Stimulated activated CD4-positive, alpha-beta T cell treated with anti-CD3 and anti-CD28 coated beads, Interleukin-12 subunit alpha, Interleukin-12 subunit beta, amount 100 ng/mL, for 4 hours (primary cell): ENCODE measurements at places on chromosomes 11 and 22.

DNA sequence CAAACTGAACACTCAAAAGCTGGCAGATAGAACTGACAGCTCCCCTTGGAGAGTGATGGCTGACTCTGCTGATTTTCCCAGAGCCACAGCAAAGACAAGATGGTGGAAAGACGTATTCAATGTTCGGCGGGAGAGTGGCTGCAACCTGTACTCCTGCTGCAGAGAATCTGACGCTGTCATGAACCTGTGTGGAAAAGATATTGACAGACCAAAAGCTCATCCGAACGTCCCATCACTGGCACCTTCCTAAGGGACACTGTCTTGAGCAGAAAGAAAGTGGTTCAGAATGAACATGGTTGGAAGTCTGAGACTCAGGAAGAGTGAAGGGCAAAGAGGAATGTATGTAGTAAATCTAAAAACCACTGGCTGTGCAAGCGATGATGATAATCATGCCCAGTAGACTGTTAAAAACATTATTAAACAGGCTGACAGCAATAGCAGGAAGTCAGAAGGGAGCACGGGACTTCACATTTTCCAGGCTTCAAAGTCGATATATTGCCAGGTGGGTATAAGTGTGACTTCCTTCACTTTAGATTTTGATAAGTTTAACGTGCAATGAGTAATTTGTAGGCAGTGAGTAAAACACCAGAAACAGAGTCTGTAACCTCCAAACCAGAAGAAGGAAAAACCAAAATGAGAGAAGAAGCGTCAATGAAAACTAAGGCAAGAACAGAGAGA is 6.2 kb upstream of the IL17REL start:
- DNase-seq, result no peak

GRCh38 chr11:44775366-44775984 is 48.7 kb downstream of the TSPAN18 start:
- DNase-seq, result peak; percentile 59

GRCh38 chr11:17473071-17473744 is 3.4 kb downstream of the ABCC8 start:
- DNase-seq, result no peak

DNA sequence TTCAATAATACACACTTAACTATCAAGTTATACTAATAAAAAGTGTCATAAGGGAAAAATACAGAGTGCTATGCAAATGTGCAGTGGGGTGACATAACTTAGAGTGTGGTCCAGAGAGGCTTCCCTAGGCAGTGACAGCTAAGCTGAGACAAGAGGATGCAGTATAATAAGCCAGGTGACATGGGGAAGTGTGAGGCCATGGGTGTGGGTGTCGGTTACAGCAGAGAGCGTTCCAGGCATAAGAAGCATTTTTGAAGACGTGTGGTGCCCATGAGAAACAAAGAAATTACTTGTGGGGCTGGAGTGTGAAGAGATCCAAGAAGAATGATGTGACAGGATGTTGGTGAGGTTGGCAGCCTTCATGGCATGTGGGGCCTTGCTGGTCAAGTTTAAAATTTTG is 78.1 kb upstream of the PICALM start:
- DNase-seq, result no peak

DNA sequence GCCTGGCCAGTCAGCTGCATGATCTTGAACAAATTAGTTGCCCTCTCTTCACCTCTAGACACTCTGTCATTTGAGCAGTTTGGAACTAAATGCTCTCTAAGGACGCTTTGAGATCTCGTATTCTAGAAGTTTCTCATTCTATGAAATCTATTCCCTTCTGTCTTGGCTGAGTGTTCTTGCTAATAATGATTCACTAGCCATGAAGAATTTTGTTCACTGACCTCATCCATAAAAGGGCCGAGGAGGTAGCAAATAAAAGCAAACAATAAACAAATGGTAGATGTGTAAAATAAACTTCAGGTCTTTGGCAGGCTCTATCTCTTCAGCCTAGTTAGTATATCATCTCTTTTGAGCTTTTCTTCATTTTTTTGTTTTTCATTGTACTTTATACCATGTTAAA is 76.6 kb downstream of the USP35 start:
- no peak for DNase-seq

- DNase-seq, result no peak
These were observed 1112.7 kb downstream of the DLG2 start for GRCh38 chr11:84514436-84514835.

GRCh38 chr11:13698132-13698531 is 29.7 kb downstream of the FAR1 start:
- DNase-seq, result no peak

- no peak for DNase-seq
These were observed 3.3 kb upstream of the ABCG4 start for GRCh38 chr11:119145551-119145950.

DNA sequence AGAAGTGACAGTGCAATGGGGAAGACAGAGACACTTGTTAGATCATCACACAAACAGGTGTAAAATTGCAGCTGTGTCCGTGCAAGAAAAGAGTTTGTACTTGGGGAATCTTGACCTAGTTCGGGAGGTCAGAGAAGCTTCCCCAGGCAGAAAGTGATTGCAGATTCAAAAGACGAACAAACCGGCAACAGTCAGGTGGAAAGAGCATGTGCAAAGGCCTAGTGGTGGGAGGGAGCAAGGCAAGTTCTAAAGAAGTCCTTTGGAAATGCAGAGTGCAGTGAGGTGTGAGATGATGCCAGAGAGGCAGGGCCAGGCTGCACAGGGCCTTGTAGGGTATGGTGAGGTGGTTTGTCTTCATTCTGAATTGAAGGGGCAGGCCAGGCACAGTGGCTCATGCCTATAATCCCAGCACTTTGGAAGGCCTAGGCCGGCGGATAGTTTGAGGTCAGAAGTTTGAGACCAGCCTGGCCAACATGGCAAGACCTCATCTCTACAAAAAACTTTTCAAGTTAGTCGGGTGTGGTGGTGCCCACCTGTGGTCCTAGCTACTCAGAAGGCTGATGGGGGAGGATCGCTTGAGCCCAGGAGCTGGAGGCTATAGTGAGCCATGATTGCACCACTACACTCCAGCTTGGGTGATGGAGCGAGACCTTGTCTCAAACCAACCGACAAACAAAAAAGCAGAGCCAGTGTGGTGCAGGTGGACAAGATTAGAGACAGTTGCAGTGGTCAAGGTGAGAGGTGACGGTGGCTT is 1.9 kb upstream of the ESS2 start:
- no peak for DNase-seq

DNA sequence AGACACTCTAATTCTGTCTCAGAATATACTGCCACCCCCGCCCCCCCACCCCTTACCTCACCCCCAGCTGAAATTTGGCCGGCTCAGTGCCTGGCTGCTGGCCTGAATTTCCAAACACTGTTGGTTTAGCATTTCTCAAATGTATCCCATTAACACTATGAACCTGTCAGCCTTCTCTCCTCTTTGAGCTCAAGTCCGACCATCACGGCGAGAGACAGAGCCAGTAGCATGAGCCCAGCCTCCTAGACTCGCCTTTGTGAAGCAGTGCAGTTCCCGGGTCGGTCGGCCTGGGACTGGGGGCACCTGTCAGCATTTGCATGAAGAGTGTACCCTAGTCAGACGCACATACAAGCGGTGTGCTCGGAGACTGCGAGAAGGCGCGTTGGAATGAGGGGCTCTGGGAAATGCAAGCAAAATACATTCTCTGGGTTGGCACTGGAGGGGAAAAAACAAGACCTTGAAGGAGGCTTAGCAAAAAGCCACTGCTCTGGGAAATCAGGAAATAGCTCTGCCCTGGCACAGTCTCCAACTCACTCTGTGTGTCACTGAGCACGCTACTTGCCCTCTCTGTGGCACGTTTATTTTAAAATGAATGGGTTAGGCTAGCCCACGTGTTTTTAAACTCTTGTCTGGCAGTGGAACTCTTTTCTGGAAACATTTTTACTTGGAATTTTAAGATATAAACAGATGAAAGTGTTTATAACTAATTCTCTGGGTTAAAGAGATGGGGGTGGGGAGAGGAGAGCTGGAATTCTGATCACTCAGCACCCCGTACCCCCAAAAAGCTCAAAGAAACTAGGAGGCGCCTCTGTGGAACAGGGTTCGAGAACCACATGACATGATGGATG is 108.3 kb downstream of the TIMP3 start:
- no peak for DNase-seq

GRCh38 chr11:119894916-119895315 is 165.9 kb upstream of the NECTIN1 start:
- no peak for DNase-seq

DNA sequence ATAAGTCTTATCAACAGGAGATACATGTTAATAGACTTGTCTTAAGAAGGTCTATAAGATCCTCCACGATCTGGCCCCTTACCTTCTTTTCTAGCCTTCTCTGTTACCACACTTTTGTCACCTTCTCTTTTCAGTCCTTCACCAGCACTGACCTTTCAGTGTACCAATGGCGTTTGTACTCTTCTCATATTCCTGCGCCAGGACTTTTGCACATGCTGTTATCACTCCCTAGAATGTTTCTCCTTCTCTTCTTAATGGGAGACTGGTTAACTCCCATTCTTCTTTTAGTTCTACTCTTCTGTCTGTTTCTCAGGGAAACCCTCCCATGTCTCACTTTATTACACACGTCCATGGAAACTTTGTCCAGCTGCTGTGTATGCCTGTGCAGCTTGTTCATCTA is 4.4 kb upstream of the EED start:
- DNase-seq, result no peak

DNA sequence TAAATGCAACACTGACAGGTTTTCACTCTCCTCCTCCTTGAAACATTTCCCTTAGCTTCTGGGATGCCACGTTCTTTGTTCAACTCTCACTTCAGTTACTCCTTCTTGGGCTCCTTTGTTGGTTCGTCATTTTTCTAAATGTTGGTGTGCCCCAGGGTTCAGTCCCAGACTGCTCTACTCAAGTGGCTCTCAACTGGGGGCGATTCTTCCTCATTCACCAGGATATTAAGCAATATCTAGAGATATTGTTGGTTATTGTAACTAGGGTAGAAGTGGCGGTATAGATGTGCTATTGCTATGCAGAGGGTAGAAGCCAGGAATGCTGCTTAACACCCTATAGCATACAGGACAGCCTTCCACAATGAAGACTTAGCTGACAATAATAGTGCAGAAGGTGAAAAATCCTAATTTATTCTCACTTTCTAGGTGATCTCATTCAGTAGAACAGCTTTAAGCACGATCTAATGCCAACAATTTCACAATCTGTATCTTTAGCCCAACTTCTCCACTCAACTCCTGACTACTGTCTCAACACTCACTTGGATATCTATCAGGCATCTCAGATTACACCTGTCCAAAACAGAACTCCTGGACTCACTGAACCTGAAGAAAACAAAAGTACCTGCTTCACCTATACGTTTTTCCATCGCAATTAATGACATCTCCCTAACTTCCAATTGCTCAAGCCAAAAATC is 4.6 kb downstream of the NUP160 start:
- no peak for DNase-seq

DNA sequence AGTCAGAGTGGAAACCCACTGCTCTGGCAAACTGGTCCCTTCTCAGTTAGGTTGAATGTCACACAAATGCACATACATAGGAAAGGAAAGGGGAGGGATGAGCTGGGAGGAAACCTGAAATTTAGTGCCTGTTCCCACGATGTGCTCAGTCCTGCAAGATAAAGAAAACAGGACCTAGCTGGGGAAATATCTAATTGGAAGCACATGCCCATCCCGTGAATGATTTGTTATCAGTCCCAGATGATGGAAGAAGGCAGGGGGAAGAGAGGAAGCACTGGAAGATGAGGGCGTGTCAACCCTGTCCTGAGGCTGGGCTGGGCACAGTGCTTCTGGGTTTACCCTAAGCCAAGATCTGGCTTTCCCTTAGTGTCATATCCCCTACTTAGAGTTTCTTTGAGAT is 173.9 kb downstream of the NAV2 start:
- DNase-seq, result no peak

DNA sequence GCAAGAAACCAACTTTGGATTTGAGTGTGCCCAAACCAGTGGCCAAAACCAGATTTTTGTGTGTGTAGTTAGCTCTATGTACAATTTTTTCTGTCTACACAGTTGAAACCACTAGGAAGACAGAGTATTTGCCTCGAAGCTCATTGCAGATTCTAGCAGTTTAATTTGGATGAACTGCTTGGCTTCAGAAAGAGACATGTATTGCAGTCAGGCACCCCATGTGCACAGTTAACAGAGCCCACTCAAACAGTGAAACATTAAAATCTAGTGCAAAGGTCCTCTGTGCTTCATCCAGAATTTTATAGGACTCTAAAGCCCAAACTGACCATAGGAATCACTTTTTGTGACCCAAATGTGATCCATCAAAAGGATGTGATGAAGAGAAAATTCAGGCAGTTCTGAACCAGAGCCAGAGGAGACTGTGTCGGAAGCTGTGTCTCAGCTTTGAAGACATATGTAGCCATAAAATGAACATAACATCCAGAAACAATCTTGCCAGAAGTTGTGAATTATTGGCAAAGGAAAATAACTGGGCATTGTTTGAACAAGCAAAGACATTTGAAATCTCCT is 82.7 kb downstream of the PANX1 start:
- DNase-seq, result no peak

GRCh38 chr11:45927684-45928413 is 5.4 kb downstream of the LARGE2 start:
- DNase-seq, result no peak

GRCh38 chr22:39252461-39253434 is 8.0 kb upstream of the PDGFB start:
- no peak for DNase-seq

- DNase-seq, result no peak
These were observed 540 bp downstream of the MS4A14 start for GRCh38 chr11:60396799-60397198.

DNA sequence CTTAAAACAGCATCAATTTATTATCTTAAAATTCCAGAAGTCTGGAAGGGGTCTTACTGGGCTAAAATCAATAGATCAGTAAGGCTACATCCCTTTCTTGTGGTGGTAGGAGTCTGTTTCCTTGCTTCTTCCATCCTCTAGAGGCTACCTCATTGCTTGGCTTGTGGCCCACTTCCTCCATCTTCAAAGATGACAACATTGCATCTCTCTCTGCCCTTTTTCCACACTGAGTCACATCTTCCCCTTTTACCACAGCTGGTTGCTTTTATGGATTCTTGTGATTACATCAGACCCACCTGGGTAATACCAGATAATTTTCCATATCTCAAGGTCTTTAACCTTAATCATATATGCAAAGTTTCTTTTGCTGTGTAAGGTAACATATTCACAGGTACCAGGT is 60.9 kb downstream of the GRIA4 start:
- no peak for DNase-seq

DNA sequence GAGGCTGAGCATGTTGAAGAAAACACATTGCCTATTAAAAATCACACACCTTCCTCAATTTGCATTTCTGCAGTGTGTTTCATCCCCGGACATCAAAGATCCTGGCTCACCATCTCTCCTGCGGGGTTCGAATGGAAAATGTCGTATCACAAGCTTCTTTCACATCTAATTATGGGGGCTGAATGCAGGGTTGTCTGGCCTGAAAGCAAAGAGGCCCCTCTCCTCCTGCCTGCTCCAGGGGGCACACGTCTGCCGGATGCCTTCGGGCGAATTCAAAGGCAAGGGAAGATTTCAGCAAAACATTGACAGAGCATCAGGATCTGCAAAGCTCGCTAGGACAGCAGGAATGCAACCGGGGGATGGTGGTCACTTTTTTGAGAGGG is 1447.7 kb downstream of the TBC1D22A start:
- no peak for DNase-seq

- no peak for DNase-seq
These were observed 77.0 kb downstream of the RAB30 start for GRCh38 chr11:82994604-82995230.

- DNase-seq, result no peak
These were observed 493.3 kb upstream of the CCDC179 start for GRCh38 chr11:23353611-23354010.

- DNase-seq, result peak; percentile 75
These were observed 36.2 kb downstream of the TBC1D22A start for GRCh38 chr22:46798366-46799350.
